ENCODE measurements at places on chromosomes 6 and 20.

- DNase-seq, result no peak
These were observed 3.5 kb downstream of the ANKRD60 start for GRCh38 chr20:58224974-58225373.

- peak; percentile 56 for DNase-seq
These were observed 75.5 kb downstream of the ANKS1A start for GRCh38 chr6:34964564-34964963.

DNA sequence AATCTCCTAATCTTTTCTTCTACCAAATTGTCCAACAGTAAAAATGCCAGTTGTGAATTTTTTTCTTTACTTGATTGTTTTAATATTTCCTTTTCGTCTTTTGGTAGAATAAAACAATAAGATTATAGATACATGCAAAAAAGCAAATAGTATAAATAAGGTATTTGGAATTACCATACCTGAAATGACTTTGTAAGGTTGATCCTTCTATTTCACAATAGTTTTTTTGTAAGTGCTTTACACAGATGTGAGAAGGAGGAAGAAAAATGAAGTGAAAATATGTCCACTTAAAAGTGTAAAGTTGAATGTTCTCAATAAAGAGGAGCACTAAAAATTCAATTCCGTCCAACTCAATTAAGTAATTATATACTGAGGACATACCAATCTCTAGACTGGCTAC is 457.6 kb downstream of the UTRN start:
- no peak for DNase-seq

GRCh38 chr20:37598575-37599342 is 71.1 kb upstream of the BLCAP start:
- DNase-seq, result no peak

DNA sequence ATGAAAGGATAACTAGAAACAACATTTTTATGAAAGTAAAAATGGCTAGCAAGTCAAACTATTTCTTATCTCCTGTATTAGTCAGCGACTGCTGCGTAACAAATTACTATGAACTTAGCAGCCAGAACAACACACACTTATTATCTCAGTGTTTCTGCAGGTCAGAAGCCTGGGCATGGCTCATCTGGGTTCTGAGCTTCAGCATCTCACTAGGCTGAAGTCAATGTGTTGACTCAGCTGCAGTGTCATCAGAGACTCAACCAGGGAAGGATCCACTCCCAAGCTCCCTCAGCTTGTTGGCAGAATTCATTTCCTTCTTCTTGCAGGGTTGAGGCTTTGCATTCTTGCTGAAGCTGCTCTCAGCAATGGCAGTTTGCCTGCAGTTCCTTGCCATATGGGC is 33.2 kb upstream of the IGF2R start:
- DNase-seq, result peak; percentile 77

GRCh38 chr20:20519269-20519668 is 151.4 kb downstream of the INSM1 start:
- DNase-seq, result no peak

GRCh38 chr6:72579865-72580264 is 42.0 kb upstream of the KCNQ5 start:
- no peak for DNase-seq

GRCh38 chr6:19788686-19789085 is 48.5 kb upstream of the ID4 start:
- no peak for DNase-seq

DNA sequence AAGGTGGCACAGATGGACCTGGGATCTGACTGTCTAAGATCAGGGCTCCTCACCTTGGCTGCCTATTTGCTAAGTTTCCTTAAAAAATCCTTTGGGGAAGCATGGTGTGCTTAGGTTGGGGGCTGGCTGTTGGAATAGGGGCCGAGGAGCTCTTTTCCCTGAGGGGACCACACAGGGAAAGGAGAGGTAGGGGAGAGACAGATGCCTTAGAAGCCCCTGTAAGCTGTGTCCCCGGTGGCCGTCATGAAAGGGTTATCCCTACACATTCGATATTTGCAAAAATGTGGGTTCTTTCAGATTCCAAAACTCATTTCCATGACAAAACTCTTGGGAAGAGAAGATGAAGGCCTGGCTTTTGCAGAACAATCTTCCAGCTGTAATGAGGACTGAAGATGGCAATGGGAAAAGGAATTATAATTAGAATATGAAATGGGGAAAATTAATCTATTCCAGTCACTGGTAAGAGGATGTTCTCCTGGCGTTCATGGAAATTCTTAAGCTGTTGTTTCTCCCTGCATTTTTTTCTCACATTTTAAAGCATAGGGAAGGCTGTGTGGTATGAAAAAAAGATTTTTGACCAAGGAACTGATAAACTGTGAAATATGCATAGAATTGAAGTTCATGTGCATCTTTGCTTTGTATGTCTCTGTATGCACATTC is 53.8 kb downstream of the TOX2 start:
- DNase-seq, result no peak

Measured in foreskin fibroblast (primary cell).